ENCODE measurements at places on chromosomes 2 and 18. TPM values are rescaled to one million over a fixed set of nuclear protein-coding genes. Genes with fewer than 3 reads are reported as not detected.
A peak's percentile ranks its signal among the peaks of the same experiment; 100 is the strongest.

IHH gene
- total RNA-seq = not detected

- no peak for DNase-seq
These were observed 7.7 kb downstream of the OTX1 start for GRCh38 chr2:63058144-63058920.

DNA sequence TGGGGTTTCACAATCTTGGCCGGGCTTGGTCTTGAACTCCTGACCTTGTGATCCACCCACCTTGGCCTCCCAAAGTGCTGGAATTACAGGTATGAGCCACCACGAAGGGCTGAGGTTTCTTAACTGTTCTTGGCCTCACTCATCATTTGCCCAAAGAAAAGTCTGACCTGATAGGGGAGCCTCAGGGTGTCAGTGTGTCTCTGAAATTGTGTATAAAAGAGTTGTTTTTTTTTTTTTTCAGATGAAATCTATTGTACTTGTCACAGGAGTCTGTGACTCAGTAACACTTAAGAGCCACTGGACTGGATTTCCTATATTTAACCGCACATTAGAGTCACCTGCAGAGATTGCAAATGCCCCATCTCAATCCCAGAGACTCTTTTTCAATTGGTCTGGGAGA lies 16.9 kb downstream of the PMAIP1 start:
- DNase-seq = no peak

DNA sequence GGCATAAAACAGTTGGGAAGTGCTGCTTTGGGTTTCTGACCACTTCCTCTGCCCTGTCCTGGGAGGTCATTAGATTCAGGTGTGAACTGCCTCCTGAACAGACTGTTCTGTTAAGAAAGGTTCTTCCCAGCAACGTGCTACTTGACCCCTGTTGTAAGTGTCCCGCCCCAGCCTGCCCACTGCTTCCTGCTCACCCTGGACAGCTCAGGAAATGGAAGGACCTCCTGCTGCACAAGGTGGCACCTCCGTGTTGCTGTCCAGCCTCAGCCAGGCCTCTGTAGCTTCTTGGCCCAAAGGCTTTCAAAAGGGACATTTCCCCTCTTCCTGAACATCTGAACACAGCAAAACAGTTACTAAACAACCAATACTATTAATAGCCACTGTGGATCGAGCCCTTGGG lies 5.3 kb downstream of the TOGARAM2 start:
- DNase-seq = no peak

GRCh38 chr18:56330366-56331110 lies 307.9 kb downstream of the TXNL1 start:
- DNase-seq = peak; percentile 29

DNA sequence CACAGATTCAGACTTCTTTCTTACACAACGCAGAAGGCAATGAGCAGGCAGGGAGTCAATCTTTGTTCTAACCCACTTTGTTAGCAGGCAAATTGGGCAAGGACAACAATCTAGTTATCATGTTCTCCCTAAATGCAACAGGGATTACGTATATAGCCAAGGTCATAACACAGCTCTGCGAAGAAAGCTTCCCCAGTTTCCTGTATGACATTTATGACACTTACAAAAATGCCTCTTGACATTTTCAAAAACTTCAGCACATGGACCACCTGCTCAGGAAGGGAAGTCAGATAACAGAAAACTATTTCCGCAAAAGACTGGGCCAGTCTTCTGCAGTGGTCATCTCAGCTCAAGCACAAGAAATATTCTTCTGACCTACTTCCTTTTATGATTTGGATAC lies 106.1 kb downstream of the IRS1 start:
- DNase-seq = no peak

DNA sequence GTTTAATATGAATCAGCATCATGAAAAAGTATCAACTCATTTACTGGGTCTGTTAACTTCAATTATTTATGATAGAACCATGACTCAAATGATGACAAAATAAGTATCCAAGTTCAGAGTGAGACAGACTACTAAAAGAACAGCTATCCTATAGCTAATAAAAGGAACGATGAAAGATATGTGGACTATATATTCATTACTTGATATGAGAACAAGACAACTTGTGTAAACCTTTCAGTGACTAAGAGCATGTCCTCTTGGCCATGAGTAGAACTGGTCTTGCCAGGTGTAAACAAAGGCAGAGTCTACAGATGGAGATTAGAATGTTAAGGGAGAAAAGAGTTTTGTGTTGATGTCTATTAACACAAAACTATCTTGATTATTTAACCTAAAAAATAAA lies 360.4 kb upstream of the ZC3H15 start:
- peak; percentile 7 for DNase-seq

- DNase-seq = no peak
These were observed 186.0 kb downstream of the AFF3 start for GRCh38 chr2:99956232-99957030.

DNA sequence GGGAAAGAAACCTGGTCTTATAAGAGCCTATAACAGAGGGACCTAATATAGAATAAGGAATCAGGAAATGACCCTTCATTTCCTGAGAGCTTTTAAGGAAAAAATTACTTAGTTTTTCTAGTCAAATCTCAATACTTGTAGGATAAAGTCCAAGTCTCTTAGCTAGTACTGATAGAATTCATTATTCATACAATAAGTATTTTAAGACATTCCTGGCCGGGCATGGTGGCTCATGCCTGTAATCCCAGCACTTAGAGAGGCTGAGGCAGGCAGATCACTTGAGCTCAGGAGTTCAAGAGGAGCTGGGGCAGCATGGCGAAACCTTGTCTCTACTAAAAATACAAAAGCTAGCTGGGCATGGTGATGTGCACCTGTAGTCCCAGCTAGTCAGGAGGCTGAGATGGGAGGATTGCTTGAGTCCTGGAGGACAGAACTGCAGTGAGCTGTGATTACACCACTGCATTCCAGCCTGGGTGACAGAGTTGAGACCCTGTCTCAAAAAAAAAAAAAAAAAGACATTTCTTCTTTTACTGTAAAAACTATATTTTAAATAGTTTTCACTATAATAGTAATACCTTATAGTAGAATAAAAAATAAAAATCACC lies 3.2 kb downstream of the RAB3GAP1 start:
- peak; percentile 43 for DNase-seq

ACMSD gene
- total RNA-seq = not detected

DNA sequence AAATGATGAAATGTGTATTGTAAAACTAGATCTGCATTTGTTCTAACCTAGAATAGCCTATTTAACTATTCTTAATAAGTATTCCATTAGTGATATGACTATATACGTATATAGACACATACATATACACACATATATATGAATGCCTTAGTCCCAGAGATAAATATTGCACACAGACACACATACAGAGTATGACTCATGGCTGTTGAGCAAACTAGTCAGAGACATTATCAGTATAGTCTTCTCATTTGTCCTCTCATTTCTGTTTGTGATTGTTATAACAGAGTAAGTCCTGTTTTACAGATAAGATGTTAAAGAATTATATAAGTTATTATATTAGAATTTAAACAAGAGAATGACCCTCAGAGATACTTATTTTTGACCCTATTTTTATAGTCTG lies 202.5 kb downstream of the CCDC102B start:
- no peak for DNase-seq

DNA sequence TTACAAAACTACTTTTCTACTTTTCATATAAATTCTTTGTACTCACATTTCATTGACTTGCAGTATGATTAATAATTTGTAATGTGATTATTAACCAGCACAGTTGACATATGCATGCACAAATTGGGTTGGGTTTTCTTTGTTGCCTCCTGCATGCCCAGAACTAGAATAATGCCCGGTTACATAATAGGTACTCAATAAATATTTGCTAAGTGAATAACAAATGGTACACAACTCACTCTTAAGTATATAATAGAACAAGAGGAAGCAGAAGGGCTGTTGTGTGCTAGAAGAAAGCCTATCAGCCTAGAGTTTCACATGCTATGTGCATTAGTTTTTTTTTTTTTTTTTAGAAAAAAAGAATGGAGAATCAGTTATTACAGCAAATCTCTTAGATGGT lies 9.3 kb downstream of the RDH14 start:
- DNase-seq = no peak

CROCC2 gene
- 0.51 TPM for total RNA-seq

GRCh38 chr2:231554327-231554726 lies 24.1 kb upstream of the NMUR1 start:
- DNase-seq = no peak
